ENCODE measurements at places on chromosomes 7 and 10.

- no peak for DNase-seq
These were observed 125.7 kb downstream of the ABCA13 start for GRCh38 chr7:48296966-48297365.

- DNase-seq, result no peak
These were observed 545 bp upstream of the AKR1E2 start for GRCh38 chr10:4825456-4825867.

GRCh38 chr10:56318816-56319215 is 42.2 kb downstream of the ZWINT start:
- DNase-seq, result no peak

- DNase-seq, result no peak
These were observed 55.3 kb upstream of the YAE1 start for GRCh38 chr7:39510864-39511354.

DNA sequence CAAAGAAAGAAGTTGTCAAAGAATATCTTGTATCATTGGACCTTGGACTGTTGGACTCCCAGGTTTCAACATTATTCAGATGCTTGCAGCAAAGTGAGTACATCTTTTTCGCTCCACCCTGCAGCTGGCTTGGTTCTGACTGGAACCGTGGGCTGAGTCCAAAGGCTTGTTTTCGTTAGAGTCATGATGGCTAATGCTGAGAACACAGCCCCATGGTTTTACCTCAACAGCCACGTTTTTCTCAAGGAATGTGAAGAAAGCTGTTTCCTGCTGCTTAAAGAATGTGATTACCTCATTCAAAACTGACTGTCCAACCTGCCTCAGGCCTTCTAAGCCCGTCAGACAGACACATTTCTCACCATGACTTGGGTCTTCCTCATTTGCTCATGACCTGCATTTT is 69.5 kb downstream of the STEAP1B start:
- DNase-seq, result no peak

DNA sequence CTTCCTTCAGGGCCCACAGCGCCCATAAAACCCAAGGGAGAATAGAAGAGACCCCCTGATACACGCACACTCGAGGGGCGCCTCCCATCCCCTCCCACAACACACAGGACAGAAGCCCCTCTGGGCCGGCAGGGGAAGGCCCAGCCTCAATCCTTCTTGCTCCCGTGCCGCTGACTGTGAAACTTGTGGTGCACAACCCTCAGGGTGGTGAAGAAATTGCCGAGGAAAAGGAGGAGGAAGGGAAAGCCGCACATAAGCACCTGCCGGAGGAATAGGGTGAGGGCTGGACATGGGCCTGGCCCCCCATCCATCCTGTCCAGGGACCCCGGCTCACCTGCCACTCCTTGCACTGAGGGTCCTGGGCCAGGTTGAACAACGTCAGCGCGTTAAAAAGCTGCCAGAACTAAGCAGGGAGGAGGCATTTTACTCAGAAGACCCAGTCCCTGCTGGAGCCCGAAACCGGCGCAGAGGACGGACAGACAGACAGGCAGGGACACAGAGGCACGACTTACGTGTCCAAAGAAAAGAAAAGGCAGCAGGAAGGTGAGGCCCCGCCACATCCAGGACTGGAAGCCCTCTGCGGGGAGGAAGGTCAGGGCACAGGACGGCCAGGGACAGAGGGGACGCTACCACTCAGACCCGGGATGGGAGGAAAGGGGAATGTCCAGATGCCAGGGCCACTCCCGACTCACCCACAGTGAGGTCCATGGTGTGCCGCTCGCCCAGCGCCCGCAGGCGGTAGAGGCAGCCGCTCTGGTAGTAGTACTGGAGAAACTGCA is 7.2 kb downstream of the TMEM120A start:
- DNase-seq, result no peak

DNA sequence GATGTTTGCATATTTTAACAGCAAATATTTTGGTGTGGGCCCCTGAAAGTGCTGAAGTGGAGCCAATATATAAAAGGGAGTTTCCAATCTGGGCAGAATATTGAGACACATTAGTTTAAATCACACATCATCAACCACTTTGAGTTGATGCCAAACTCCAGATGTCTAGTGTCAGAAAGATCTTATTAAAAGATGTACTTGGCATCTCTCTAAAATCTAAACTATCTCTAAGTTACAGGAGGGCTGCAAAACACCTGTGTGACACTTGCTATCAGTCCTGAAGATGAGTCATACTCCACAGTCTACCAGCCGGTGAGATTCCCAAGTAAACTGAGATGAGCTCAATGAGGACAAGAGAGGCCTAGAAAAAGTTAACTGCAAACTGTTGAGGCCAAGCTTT is 11.4 kb downstream of the JAZF1 start:
- DNase-seq, result no peak

GRCh38 chr7:30799206-30799975 is 28.2 kb downstream of the MINDY4 start:
- no peak for DNase-seq

DNA sequence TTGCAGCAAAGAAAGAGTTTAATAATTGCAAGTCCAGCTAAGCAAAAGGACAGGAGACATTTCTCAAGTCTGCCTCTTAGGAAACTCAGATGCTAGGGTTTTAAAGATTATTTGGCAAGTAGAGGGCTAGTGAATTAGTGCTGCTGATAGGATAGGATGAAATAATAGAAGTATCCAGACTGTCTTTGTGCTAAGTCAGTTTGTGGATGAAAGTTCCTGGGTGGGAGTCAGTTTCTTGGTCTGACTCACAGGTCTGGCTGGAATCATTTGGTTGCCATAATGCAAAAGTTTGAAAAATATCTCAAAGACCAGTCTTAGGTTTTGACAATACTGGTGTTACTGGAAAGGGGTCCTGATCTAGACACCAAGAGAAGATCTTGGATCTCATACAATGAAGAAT is 42.6 kb upstream of the INHBA start:
- DNase-seq, result no peak

DNA sequence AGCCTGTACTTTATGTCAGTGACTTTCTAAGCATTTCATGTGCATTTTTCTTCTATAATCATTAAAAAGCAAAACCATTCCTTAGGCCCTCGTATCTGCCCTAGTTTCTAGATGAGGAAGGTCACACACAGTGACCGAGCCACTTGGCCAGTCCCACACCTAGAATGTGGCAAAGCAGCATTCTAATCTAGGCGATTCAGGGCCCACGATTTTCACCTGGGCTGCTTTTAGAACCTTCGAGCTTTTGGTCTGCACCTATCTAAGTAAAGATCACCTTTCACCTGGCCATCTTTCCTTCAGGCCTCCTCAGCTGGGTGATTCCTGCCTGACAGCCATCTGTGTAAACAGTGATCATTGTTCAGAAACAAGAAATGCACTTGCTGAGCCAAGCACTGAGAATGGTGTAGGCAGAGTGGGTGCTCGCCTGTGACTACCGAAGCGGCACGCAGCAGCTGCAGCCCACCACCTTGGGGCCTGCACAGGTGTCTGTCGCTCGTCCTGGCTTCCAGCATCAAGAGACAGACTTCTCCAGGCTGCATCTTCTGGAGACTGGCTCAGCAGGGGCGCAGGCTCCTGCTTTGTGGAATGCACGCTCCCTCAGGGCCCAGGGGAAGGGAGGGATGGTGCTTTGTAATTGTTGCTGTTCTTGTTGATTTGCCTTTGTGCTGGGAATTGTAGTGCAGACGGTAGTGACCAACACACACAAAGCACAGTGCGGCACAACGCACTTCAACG is 149.0 kb upstream of the INSYN2A start:
- DNase-seq, result no peak

- DNase-seq, result no peak
These were observed 115.9 kb downstream of the ZMIZ1 start for GRCh38 chr10:79184657-79185056.

DNA sequence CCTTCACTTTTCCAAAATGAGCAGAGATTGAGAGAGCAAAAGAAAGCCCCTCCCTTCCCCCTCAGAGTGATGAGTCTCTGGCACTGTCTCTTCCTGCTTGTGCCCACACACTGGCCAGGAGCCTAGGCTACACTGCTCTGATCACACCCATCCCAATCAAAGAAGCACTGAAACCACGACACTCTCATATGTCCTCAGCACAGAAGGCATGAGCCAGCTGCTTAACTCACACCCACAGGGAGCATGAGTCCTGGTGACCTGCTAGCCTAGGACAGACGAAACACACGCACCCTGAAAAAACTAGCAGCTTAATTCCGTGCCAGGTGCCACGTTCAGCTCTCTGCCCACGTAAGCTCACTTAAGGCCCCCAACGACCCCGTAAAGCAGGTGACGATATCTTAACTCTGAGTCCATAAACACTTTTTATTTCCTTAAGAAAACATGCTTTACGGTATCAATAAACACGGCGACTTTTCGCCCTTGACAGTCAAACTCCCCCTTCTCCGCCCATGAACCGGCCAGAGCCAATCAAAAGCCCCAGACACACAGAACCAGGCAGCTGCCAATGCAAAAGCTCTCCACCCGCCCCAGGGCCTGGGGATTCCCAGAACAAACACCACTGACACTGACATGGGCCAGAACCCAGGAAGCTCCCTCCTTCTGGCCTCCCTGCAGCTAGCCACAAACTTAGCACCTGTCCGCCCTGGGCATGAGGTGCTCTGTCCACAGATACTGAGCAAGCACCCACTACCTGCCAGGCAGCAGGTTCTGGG is 69.0 kb downstream of the TNRC18 start:
- no peak for DNase-seq

DNA sequence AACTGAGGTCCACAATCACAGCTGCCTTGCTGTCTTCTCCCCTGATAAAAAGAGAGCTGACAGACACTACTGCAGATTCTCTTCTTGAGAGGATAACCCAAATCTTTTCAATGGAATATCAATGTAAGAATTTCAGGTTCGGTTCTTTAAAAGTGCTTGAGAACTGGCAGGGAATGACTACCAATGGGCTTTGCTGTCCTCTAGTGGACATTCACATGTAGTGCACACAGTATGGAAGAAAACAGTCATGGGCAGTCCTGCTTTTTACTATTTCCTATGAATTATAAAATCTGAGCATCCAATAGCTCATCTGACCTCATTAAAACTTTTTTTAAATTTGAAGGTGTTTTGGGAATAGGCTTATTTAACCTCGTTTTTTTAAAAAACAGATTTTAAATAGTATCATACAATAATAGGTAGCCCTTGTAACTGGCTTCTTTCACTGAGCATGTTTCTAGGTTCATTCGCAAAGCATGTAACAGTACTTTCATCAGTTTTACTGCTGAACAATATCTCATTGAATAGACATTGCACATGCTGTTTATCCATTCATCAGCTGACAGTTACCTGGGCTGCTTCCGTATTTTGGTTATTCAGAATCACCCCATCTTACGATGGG is 18.3 kb downstream of the FZD9 start:
- no peak for DNase-seq

GRCh38 chr10:101843032-101844021 is at the start of gene KCNIP2:
Gene KCNIP2 (minus strand): TSS chr10:101843800. CDS start chr10:101843568, 232 bp downstream.
- DNase-seq, result peak; percentile 67

DNA sequence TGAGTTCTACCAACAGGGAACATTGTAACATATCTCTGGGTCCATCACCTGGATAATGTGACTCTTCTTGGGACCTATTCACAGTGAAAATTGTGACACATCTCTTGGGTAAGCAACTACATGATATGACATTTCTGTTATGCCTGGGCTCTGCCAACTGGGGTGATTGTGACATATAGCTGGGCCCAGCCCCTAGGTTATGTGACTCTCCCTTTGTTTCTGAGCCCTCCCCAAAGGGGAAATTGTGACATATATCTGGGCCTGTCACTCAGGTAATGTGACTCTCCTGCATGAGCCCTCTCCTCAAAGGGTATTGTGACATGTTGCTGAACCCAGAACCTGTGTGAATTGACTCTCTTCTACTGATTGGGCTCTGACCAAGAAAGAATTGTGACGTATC is 22.4 kb upstream of the ZNF107 start:
- DNase-seq, result no peak

DNA sequence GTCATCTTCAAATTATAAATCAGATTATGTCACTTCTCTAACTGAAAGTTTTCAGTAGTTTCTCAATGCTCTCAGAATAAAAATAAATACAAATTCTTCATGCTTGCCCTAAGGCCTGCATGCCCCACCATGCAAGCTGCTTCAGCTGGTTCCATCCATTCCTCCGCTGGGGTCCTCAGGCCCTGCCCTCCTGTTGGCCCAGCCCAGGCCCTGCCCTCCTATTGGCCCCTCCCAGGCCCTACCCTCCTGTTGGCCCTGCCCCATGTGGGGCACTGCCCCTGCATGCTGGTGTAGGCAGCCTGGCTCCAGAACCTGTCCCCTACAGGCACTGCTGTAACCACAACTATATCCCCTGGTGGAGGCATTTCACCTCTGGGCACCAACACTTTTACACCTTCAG is 109.3 kb upstream of the TCERG1L start:
- no peak for DNase-seq

- DNase-seq, result no peak
These were observed 10.7 kb downstream of the EMX2 start for GRCh38 chr10:117553142-117553814.

- DNase-seq, result no peak
These were observed 47.3 kb downstream of the PROSER2 start for GRCh38 chr10:11870461-11870780.

DNA sequence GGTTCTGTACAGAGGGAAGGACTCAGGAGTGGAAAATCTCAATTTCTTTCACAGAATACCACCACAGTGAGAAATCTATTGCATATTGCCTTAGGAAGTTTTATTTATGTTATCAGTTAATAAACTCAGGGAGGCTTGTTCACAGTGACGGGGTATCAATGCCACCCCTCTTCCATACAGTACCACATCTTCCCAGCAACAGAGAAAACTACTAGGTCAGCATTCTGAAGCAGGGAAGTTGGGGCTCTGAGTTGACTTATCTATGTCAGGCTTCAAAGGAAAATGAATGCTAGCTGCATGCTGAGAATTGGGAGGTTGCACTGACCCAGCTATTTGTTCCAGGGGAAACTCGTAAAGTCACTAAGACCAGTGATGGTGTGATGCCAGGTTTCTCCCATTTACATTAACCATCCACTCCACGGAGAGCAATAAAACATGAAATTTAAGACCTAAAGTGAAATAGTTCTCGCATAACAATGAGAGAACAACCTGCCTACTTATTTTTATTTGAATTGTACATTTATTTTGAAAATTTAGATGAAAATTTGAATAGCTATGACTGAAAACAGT is 266.7 kb downstream of the RNLS start:
- no peak for DNase-seq

DNA sequence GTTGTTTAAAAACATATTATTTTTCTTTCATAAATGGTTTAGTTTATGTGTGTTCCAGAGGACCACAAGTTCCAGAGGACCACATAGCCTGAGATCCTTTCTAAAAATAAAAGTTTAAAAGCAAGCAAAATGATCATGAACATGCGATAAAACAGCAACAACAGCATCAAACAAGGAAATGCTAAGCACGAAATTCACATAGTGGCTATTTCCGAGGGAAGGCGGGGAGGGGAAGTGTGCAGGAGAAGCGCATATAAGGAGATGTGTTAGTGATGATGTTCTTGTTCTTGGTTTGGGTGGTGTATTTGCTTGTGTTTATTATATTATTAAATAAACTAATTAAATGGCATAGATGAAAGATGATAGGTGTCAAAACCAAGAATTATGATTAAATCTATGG is 1.2 kb downstream of the TBATA start:
- no peak for DNase-seq

GRCh38 chr7:38360776-38361175 is 87.3 kb upstream of the TARP start:
- no peak for DNase-seq
